ENCODE measurements at places on chromosomes 2 and 18.

DNA sequence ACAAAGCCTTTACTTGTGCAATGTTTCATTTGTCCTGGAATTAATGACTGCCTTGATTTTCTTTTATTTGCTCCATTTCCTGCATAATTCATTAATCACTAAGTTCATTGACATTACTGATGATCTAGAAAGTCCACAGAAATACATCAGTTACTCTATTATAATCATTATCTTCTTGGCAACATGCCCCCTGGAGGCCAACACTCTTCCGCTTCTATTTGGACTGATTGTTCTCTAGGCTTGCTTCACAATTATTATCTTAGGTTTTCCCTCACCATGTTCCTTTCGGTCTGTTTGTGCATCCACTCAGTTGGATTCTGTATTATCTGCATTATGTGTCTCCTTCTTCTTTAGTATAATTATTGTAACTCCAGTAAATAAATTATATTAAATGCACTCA lies 461.0 kb upstream of the CDH2 start:
- DNase-seq = no peak

GRCh38 chr2:22788749-22789327 lies 596.1 kb upstream of the KLHL29 start:
- no peak for DNase-seq

- no peak for DNase-seq
These were observed 367.0 kb downstream of the NR4A2 start for GRCh38 chr2:155965415-155966063.

DNA sequence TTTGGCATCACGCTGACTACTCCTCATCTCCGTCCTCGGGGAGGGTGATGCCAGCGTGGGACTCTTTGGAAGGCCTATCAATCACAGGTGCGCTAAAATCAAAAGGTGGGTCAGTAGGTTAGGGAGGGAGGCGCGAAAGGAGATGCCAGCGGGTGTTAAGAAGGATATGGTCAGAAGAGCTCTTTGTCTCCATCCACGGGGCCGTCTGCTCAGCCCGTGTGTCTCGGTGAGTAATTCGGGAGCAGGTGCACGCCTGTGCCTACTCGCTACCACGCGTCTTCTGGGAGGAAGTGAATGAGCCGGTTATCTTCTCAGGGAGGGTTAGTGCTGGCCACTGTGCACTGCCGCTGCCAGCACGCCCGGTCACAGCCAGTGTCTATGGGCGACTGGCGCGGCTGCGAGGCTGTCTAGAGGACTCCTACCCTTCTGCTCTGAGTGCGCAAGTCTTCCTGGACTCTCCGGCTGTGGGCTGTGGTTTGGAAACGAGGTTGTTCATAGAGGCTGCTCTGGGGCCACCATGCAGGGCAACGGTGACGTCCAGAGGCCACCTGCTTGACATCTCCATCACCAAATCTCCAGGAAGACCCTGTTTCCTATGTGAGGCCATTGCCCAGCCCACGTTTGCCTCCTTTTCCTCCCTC lies 153.4 kb downstream of the MBP start:
- no peak for DNase-seq

- no peak for DNase-seq
These were observed 79.1 kb upstream of the GRB14 start for GRCh38 chr2:164700390-164700789.

DNA sequence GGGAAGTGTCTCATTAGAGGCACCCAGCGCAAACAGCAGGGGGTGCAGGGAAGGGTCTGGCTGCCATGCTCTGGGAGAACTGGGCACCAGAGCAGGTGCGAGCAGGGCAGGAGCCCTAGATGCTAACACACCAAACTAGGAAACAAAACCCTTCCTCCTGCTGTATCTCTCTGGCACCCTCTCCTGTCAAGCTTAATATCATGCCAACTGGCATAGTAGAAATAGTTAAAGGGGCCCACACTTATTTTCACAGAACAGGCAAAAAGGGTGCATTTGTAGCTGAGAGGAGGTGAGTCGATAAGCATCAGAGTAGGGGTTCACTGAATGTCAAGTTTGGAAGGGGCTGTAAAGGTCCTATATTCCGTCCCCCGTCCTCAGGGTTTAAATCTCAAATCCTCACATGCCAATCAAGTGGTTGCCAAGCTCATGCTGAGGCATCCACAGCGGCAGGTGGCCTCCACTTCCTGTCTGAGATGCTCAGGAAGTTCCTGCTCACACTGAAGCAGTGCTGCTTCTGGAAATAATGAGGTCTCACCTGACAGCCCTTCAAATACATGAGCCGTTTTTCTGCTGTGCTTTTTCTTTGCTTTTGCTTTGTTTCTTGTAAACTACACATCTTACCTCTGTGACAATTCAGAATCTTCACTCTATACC lies 14.9 kb upstream of the ACKR3 start:
- DNase-seq = peak; percentile 26

DNA sequence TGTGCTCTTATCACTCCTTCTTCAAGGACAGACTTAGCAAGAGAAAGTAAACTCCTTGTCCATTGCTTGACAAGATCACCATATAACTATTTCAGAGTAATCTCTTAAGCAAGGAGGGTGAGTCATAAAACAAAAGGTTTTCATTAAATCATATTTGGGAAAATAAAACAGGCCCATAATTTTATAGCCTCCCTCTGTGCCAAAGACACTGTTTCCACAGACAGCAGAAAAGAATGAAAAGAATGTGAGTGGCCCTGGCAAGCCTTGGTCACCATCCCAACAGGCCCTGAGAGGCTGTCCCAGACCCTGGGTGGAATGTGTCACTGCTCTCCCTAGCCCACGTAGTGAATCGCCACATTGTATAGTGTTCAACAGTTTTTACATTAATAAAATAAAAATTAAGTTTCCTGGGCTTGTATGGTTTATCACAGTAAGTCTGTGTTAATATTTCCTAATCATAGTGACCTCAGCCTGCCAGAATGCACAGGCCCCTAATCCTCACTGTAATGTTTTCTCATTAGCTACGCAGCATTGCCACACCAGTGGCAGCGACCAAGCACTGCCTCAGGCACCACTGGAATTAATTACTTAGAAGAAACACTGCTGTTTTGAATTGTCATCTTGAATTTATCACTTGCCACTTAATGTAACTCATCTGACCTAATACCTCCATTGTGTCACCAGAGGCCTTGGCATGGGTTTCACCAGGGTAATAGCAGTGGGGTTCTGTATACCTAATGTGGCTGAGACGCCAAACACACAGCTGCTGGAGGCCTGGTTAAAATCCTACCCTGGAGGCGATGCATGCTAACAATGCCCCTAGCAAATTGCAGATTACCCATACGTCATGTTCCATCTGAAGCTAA lies 401.9 kb downstream of the LNPK start:
- DNase-seq = no peak

DNA sequence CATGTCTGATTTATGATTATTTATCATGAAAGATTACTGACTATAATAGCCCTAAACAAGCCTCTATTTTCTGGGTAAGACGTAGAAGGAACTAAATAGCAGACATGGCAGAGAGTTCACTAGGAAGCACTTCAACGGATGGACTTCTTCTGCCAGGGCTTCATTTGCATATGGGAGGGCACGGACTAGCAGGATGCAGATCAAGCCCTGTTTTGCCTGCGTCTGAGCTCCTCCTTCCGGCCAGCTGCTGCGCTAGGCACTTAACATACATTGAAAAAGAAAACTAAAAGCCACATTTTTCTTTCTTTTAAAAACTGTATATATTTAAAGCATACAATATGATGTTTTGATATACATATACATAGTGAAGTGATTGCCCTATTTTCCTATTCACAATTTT lies 340.0 kb upstream of the MEX3C start:
- DNase-seq = no peak

GRCh38 chr2:211376410-211376809 lies 820.0 kb downstream of the CPS1 start:
- no peak for DNase-seq

DNA sequence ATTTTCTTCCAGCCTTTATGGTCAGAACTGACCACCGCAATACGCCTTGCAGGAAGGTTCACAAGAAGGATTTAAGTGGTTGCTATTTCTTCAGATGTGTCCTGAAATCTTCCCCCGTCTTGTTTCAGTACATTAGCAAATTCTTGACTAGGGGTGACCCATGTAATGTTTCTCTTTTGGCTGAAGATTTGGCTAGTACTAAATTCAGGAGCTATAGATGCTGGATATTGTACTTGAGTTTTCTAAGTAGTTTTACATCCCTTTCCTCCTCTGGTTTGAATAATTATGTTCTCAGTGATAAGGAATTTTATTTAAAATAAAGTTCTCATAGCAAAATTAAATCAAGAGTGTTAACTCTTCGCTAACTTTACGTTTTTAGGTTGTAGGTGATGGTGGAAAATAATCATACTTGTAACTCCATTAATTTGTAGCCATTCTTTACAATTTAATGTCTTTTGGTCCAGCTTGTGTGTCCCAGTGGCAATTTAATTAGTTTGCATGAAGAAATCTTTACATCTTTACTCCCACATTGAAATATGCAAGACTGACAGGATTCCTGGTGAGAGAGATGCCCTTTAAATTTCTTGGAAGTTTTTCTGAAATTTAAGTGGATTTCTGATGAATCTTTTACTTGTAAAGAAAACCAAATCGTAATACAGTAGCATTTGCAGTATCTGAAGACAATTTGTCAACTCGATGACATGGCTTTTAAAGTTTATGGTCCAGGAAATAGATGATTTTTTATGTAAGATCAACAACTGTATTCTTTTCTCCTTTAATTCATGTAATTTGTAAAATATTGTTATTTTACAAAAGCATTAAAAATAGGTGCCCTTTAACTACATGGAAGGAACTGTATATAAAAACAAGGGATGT lies 2.8 kb downstream of the PHLPP1 start:
- no peak for DNase-seq
